ENCODE measurements at places on chromosomes 2 and 18.

- no peak for DNase-seq
Measured at GRCh38 chr2:239004274-239005015, 156.6 kb downstream of the TWIST2 start.

- no peak for DNase-seq
Measured at GRCh38 chr2:188600536-188601210, 309.0 kb downstream of the GULP1 start.

- DNase-seq = no peak
Measured at GRCh38 chr2:119731983-119732382, 27.7 kb upstream of the PTPN4 start.

- no peak for DNase-seq
Measured at GRCh38 chr18:9952633-9953416, 39.0 kb downstream of the VAPA start.

GRCh38 chr2:8314063-8314462 lies 367.8 kb upstream of the ID2 start:
- DNase-seq = no peak

DNA sequence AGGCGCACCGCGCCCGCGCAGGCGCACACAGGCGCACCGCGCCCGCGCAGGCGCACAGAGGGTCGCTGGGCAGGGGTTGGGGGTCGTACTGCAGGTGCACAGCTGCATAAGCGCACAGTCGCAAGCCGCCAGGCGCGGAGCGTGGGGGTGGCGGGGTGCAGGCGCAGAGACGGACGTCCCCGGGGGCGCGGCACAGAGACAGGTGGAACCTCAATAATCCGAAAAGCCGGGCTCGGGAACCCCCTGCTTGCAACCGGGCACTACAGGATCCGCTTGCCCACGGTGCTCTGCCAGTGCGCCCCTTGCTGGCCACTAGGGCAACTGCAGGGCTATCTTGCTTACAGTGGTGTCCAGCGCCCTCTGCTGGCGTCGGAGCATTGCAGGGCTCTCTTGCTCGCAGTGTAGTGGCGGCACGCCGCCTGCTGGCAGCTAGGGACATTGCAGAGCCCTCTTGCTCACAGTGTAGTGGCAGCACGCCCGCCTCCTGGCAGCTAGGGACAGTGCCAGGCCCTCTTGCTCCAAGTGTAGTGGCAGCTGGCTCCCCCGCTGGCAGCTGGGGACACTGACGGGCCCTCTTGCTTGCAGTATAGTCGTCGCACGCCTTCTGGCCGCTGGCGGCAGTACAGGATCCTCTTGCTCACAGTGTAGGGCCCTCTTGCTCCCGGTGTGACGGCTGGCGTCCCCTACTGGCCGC lies 34.9 kb downstream of the FAM110C start:
- DNase-seq = peak; percentile 29

- DNase-seq = no peak
Measured at GRCh38 chr2:156343940-156344301, 11.4 kb upstream of the NR4A2 start.

GRCh38 chr2:227188292-227188691 lies 23.9 kb downstream of the COL4A3 start:
- DNase-seq = peak; percentile 22

DNA sequence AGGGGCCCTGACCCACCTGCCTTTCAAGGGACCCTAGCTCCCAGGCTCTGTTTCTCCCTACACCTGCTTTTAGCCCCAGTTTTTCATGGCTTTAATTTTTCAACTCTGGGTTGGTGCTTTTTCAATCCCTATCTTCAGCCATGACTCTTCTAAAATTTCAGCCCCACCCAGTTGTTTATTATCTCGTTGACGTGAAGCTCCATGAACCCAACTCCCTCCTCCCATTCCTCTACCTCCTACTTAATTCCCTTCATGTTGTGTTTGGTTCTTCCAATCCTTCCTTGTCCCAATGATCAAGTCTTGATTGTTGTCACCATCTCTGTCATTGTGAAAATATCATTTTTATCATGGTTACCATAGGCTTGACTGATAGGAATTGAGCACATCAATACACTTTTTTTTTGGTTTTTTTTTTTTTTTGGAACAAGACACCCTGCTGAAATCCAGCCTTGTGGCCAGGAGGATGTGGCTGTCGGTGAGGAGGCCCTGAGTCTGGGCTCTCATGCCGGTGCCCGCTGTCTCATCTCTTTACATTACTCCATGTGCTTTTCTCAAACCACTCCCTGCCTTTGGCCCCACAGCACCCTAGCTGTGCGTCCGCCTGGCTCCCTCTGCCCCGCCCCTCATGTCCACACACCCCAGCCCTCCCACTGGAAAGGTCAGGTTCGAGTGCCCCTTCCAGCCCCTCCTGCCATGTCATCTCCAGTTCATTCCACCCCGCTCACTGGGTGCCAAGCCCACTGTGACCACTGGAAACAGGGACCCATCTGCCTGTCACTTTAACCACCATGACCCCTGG lies 39.3 kb downstream of the NAPG start:
- no peak for DNase-seq

GRCh38 chr18:31268985-31269406 lies 49.0 kb upstream of the DSG1 start:
- no peak for DNase-seq

- no peak for DNase-seq
Measured at GRCh38 chr18:78271790-78272189, 707.8 kb upstream of the SALL3 start.

- no peak for DNase-seq
Measured at GRCh38 chr18:40874233-40874632, 1080.8 kb upstream of the PIK3C3 start.

- no peak for DNase-seq
Measured at GRCh38 chr2:134433469-134433868, 179.6 kb downstream of the MGAT5 start.

DNA sequence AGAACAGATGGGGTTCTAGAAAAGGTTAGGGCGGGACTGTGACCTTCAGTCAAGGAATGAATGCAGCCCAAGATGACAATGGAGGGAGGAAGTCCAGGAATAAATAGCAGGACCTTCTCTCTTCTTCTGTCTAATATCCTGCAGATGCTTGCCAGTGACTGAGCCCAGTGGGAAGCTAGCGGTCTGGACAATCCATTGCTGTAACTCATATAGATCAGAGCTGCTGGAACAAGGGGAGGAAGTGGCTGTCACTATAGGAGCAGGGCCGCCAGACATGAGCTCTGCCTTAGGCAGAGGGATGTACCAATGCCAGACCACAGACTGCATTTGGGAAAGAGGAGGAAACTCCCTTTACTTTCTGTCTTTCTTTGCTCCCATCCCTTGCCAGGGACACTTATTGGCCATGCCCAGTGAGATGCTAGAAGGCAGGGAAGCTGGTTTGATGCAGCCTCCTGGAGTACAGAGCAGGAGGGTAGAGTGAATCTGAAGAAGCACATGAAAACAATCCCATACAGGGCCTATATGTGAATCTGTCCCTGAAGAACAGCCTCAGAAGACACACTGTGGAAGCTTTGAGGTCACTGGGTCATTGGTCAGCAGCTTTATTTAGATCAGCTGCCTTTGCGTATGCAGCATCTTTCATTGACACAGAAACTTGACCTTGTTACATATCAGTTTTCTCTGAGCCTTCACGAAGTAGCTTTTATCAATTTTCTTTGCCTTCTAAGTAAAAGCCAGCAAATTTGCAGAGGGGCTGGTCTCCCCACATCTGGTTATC lies 65.4 kb downstream of the CCDC85A start:
- DNase-seq = no peak

- DNase-seq = no peak
Measured at GRCh38 chr2:102975996-102976975, 214.5 kb downstream of the TMEM182 start.

DNA sequence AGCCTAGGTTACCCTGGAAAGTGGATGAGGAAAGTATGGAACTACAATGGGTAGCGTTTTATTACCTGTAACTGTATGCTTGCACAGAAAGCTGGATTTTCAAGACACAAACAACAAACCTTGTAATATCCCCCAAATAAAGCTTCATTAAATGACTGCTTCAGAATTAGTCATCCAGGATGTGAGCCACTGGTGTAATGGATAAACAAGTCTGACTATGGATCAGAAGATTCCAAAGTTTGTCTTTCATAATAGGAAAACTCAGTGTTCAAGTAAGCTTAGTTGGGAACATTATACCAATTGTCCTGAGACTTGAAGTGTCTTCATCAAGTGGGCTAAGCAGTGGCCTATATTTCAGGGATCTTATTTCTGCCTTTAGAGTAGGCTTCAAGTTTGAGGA lies 518.8 kb downstream of the LRP1B start:
- no peak for DNase-seq
